ENCODE measurements at places on chromosomes 12 and 14.

DNA sequence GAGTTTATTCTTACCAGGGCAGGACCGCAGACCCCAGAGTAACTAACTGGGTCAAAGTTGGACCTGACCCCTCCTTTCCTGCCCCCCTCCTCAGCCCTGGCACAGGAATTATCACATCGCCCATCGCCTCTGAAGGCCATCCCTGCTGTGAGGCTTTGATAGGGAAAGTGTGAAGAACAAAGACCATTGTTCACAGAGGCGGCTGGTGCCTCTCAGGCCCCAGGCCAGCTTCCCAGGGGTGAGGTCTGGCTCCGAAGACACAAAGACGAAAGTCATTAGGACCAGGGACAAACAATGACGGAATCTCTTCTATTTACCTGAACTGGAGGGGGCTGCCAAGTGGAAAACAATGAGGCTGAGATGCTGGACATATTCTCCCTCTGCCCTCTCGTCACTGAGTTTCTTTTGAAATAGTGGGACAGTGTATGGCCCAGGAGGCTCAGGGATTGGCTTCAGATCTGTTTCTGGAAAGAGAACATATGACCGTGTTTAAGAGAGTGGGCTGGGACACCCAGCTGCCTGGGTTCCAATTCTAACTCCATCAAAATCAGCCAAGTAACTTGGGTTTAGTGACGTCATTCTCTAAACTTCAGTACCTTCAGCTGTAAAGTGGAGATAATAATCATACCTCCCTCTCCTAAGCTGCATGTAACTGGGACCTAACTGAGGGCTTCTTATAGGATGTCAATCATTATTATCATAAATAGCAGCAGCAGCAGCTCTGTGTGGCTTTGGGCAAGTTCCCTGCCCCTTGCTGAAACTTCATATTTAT is 769.4 kb downstream of the MED13L start:
- DNase-seq = no peak

- DNase-seq = no peak
Observed at GRCh38 chr14:103022685-103023044, 34.7 kb downstream of the CDC42BPB start.

- peak; percentile 55 for DNase-seq
Observed at GRCh38 chr12:6335451-6336078, 6.3 kb downstream of the TNFRSF1A start.

DNA sequence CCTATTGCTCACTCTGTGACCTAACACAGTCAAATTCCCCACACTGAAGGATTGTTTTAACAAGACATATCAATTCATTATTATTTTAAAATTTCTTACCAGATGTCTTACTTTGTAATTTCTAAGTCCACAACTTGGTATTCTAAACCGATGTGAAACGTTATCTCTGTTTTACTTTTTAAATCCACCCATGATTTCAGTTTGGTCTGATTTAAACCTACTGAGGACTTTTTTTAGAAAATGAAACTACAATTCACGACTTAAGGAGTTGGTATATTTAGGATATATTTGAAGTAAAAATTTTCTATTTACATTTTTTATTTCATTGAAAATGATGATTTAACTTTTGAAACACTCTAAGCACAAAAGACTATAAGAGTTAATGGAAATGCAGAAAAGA is 35.1 kb upstream of the GRIP1 start:
- DNase-seq = no peak

DNA sequence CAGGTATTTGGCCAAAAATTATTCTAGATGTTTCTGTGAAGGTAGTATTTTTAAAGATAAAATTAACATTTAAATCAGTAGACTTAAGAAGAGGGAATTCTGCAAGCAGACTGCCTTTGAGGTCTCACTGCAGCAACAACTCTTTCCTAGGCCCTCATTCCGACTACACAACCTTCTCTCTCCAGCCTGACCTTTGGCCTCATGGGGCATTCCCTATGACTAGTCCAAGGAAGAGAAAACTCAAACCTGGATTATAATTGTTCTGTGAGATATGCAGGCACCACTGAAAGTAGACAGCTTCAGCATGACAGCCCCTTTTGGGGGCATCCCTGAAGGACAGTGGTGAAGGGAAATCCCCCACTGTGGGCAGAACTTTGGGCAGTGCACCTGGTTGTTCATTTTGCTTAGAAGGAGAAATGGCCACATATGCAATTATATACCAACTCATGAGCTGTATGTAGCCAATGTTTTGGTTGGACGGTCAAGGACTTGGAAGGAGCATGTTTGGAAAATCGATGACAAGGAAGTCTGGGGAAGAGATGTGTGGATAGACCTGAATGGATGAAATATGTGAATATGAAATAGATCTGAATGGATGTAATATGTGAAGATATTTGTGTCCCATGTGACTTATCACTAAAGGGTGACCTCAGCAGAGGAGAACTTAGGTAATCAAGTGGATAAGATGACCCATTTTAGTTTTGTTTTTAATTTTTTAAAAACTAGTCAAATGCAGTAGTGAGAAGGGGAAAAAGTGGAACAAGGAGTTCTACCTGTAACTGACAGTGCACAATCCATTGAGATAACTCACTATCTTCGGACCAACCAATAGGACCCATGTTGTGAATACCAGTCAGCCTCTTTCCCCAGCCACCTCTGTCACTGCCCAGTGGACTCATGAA is 233.3 kb upstream of the FOXN3 start:
- DNase-seq = no peak

GRCh38 chr14:69880893-69881292 is 1.7 kb downstream of the SMOC1 start:
- peak; percentile 17 for DNase-seq

DNA sequence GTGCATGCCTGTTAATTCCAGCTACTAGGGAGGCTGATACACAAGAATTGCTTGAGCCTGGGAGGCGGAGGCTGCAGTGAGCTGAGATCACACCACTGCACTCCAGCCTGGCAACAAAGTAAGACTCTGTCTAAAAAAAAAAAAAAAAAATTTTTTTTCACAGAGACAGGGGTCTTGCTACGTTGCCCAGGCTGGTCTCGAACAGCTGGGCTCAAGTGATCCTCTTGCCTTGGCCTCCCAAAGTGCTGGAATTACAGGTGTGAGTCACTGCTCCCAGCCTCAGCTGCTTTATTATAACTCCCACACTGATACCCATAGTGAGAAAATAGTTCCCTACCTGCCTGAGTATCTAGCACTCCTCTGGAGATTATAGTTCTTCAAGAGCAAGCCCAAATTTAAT is 11.2 kb downstream of the HAUS4 start:
- no peak for DNase-seq

DNA sequence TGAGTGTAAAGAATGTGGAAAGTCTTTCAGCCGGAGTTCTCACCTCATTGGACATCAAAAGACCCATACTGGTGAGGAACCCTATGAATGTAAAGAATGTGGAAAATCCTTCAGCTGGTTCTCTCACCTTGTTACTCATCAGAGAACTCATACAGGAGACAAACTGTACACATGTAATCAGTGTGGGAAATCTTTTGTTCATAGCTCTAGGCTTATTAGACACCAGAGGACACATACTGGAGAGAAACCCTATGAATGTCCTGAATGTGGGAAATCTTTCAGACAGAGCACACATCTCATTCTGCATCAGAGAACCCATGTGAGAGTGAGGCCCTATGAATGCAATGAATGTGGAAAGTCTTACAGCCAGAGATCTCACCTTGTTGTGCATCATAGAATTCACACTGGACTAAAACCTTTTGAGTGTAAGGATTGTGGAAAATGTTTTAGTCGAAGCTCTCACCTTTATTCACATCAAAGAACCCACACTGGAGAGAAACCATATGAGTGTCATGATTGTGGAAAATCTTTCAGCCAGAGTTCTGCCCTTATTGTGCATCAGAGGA is 25.1 kb upstream of the ZNF268 start:
- no peak for DNase-seq

GRCh38 chr12:94182986-94183707 is 34.8 kb downstream of the PLXNC1 start:
- DNase-seq = no peak

GRCh38 chr12:124188561-124189405 is 106.1 kb upstream of the RFLNA start:
- DNase-seq = no peak

DNA sequence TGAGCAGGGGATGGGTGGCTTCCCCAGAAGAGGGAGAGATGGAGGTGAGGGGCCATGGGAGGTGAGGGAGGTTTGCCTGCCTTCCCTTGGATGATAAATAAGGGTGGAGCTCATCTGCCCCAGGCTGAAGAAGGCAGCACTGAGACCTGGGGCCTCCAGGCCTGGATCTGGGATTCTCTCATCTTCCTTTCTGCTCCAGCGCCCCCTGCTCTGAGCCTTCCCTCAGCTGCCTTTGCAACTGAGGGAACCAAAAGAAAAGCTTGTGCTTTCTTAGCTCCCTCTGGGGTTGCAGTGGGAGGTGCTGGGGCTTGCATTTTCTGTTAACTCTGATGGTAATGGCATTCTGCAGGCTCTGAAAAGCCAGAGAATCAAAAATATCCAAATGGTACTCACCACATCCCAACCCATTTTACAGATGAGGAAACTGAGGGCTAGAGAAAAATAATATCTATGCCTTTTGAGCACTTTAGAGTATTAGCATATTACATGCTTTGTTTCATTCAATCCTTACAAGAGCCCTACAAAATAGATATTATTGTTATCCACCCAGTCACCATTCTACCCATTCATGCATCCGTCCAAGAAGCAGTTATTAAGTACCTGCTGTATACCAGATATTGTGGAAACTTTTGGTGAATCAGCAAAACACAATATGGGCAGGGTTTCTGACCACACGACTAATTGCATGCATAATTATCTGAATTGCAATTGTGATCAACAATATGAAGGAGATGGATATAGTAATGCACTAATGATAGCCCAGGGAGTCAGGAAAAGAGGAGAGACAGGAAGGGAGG is 102.2 kb downstream of the WSCD2 start:
- DNase-seq = no peak

GRCh38 chr14:73761618-73762355 is 47.6 kb upstream of the PNMA1 start:
- DNase-seq = no peak

DNA sequence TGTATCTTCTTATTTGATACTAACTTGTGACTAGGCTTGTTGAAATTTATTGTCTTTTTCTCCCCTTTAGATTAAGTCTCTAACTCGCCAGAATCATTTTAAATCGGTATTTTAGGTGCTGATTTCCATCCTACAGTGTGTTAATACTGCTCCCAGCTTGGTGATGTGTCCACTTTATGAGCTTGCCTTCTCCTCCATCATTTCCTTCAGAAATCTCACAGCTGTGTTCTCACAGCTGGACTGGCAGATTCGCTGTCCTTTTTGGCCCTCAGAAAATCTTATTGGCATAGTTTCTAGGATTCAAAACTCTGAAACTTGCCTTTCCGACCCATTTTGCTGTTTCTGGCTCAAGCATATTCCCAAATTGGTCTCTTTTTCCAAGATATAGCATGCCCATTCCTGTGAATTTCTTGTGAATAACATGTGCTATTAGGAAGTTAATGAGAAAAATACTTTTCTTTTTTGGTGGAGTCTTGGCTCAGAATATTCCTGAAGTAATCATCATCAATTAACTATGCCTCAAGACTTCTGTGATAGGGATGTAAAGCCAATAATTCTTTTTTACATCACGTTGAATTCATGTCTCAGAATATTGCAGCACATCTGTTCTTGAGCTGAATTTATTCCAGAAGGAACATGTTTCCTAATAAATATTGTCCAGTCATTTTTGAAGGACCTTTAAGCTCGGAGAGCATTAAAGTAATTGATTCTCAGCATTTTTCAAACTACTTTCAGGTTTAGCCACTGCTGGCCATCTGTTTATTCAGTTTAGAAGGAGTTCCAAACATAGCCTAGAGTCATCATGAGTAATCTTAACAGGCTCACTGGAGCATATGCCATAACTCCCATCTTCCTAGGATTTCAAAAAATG is 50.0 kb upstream of the USP44 start:
- DNase-seq = no peak

DNA sequence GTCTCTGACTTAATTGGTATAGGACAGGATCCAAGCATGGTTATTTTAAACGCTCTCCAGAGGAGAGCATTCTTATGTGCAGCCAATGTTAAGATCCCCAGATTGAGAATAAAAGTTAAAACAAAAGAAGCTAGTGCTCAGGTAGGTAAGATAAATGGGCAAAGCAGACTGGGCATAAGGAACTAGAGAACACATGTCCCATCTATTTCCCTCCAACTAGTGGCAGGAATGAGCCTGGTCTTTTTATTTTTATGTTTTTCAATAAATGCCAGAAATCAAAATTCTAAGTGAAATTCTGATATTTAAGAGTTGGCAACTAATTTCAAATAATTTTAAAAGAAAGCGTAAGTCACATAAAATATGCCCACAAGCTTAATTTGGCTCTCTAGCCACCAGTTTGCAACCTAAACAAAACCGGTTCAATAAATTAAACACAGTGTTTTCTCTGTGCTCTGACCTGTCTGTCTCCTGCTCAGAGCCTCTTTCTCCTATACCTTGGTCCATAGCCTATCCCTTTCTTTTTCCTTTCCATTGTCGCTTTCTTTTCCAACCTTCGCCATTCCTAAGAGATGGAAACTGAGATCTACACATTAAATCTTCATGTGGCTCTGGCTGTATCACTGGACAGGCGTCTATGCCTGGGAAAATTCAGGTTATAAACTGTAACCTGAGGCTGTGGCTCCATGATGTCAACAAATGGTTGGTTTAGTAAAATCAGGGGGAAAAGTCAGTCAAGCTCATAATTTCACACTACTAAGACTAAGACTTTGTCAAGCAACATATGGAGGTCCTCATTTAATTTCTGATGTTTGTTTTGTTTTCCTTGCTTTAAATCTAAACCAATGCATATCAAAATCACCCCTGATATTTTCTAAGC is 5.5 kb downstream of the SLC38A1 start:
- no peak for DNase-seq

GRCh38 chr14:47676315-47676617 is 861 bp upstream of the MDGA2 start:
- no peak for DNase-seq

- DNase-seq = no peak
Observed at GRCh38 chr12:52836042-52836466, 1.9 kb upstream of the KRT79 start.

DNA sequence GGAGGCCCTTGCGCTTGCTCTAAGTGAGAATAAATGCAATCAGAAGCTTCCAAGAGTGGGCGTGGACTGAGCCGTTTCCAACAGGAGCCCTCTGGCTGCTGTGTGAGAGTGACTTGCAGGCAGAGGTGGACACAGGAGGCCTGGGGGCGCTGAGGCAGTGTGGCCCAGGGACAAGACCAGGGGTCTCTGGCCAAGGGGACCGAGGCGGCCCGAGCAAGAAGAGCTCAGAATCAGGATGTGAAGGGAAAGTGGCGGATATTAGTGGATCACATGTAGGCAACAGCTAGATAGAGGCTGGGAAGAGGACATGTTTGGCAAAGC is 8.6 kb downstream of the RIMBP2 start:
- no peak for DNase-seq

- DNase-seq = no peak
Observed at GRCh38 chr12:100724071-100724470, 70.5 kb upstream of the ANO4 start.

- no peak for DNase-seq
Observed at GRCh38 chr12:18496156-18496555, 234.8 kb downstream of the PIK3C2G start.

All from HEK293T (cell line).